Fibroblast of skin of scalp (primary cell): ENCODE measurements at places on chromosomes 12 and 14.

DNA sequence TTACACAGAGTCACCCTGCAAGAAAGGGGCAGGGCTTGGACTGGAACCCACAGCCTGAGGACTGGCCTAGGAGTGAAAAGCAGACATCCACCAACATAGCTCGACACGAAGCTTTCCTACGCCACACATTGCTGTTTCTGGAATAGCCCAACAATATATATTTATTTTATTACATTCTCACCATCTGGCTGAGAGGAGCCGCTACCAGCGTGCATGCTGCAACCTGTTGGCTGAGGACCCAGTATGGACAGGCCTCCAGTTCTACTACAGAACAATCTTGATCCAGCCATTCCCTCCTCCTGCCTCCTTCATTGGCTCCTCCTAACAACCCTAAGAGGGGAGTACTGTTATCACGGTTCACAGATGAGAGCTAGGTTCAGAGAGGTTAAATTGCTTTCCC lies 35.6 kb upstream of the TBX5 start:
- DNase-seq: no peak

DNA sequence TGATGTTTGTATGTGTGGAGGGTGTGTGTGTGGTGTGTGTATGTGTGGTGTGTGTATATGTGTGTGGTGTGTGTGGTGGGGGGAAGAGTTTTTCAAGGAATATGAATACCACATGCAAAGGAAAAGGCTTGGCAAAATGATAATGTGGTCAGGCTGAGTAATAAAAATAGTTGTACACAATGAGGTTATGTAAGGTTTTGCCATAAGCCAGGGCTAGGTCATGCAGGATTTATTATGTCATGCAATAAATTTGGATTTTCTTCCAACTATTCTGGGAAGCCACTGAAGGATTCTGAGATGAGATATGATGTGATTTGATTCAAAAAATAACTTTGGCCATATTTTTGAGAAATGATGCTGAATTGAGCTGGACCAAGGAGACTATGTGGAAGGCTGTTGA lies 1191.6 kb upstream of the SEL1L start:
- DNase-seq: peak; percentile 72

DNA sequence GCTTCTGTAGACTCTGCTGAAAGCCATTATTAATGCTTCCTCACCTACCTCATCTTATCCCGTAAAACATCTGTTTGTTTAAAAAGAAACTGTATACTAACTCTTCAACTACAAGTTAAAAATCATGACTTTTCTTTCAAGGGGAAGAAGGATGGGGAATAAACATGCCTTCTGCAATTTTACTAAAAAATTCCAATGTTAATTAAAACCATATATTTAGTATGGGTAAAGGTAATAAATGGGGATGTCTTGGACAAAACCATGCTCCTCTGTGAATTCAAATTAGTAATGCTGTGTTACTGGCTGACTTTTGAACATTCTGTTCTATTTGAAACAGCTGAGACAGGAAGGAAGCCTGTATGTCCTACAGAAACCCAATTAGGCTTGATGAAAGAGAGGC lies 311.1 kb upstream of the DIO2 start:
- DNase-seq: no peak

DNA sequence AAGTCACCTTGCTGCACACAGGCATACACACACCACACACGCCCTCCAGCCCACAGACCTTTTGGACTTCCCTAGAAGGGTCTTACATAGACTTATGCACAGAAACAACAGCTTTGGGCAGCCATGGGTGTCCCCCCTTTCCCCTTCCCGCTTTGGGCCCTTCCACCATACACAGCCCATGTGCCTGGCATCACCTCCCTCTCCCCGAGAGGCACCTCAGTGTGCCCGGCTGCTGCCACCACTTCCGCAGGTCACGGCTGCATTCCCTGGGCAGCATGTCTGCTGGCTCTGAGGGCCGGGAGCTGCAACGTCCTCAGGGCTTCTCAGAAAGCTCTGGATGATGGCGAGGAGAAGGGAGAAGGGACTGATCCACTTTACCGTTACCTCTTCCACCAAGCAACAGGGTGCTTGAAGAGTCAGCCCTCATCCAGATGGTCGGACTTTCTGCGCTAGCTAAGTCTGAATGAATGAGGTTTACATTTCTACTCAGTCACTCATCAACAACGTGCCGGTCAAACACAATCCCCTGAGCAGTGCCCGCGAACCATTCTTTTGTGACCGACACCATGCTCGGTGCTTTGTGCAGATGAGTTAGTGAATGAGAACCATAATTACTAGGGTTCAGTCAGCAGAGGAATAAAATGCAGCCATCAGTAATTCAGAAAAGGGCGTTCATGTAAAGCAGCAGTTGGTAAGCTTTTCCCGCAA lies 72.2 kb upstream of the BCL11B start:
- no peak for DNase-seq

DNA sequence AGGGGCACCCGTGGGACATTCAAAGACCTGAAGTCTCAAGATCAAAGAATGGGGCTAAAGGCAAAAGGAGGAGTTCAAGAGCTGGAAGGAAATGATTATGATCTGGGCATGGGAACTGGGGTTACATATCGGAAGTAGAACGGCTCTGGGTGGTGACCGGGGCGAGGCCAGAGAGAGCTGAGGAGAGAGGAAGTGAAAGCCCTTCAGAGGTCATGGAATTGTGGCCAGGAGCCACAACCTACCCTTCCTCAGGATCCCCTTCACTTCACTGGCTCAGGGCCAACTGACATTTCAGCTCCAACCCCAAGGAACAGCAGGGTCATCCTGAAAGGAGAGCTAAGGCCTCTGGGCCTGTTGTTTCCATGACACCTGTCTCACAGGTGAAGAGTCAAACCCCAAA lies 57.8 kb downstream of the GALNT16 start:
- no peak for DNase-seq
